ENCODE measurements at places on chromosomes 5 and 9.

- DNase-seq: no peak
Observed at GRCh38 chr5:141558150-141558549, 60.6 kb downstream of the DIAPH1 start.

DNA sequence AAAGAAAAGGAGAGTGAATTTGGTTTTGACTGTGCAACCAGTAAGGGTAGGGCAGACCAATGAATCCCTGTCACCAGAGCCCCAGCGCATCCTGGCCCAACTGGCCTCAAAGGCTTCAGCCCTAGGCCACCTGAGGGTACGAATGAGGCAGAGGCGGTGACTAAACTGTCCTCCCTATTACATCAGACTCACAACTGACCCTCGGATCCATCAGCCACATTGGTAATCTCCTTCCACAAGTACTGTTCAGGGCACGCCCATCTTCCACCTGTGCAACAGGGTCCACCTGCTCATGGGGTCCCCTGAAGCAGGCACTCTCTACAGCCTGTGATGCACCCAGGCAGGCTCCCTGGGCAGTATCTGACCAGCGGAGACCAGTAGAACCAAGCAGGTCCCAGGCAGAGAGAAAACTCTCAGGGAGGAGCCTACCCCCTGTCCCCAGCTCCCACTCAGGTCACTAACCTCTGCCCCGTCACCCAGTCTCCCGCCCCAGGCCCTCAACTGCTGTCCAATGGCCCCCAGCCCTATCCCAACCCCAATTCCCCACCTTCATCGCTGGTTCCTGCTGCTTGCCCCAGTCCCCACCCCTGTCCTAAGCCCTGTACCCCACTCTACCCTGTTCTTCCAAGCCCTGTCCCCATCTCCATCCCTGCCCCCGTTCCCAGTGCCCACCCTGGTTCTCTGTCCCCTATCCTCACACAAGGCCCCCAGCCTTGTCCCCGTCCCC lies 904 bp downstream of the EDF1 start:
- peak; percentile 48 for DNase-seq

DNA sequence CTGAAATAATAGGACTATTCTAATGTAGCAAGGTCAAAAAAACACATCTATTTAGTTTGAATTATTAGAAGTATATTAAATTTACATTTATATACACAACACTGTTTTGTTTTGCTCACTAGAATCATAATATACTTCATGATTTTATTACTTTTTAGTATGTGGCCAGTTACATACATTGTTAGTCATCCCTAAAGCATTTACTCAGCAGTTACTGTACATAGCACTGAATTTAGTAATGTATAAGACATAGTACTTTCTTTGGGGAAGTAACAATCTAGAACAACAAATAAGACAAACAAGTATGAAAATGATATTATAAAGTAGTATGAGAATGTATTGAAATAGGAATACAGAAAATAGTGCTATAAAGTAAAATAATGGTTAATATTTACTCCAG lies 28.2 kb downstream of the ERCC8 start:
- no peak for DNase-seq

DNA sequence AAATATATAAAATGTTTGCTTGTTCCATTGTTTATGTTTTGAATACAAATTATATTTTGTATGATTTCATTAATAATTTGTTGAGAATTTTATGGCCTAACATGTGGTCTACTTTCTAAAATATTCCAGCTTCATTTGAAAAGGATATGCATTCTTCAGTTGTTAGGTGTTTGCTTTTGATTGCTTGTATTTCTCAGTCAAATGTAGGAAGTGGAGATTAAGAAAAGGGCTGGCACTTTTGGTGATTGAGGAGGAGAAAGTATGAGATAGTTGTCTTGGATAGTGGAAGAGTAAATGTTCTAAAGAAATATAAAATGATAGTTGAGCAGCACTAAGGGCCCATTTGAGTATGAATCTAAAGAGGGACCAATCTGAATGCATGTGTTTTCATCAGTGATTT lies 23.1 kb downstream of the JAK2 start:
- DNase-seq: no peak

DNA sequence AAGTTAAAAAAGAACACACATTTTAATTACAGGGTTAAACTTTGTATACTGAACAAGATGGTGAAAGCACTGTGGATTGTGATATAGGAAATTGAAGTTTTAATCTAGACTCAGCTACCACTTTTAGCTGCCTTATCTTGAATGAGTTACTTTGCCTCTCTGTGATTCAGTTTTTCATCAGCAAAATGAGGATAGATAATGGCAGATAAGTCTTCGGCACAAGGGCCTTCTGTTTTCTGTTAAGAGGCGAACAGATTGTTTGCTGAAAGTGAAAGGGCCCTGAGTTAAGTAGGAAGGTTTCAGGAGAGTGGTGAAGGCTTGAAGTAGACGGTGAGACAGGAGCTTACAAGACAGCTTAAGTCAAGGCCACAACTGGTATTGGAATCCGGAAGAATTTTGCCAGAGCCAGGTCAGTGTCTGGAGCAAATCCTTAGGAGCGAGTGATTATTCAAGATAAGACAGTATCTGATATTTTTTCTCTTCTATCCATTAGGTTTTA lies 7.8 kb downstream of the RARS1 start:
- no peak for DNase-seq

GRCh38 chr9:93230601-93231000 lies 46.7 kb downstream of the WNK2 start:
- DNase-seq: no peak

GRCh38 chr5:10984021-10984715 lies 223.1 kb upstream of the DAP start:
- DNase-seq: no peak

DNA sequence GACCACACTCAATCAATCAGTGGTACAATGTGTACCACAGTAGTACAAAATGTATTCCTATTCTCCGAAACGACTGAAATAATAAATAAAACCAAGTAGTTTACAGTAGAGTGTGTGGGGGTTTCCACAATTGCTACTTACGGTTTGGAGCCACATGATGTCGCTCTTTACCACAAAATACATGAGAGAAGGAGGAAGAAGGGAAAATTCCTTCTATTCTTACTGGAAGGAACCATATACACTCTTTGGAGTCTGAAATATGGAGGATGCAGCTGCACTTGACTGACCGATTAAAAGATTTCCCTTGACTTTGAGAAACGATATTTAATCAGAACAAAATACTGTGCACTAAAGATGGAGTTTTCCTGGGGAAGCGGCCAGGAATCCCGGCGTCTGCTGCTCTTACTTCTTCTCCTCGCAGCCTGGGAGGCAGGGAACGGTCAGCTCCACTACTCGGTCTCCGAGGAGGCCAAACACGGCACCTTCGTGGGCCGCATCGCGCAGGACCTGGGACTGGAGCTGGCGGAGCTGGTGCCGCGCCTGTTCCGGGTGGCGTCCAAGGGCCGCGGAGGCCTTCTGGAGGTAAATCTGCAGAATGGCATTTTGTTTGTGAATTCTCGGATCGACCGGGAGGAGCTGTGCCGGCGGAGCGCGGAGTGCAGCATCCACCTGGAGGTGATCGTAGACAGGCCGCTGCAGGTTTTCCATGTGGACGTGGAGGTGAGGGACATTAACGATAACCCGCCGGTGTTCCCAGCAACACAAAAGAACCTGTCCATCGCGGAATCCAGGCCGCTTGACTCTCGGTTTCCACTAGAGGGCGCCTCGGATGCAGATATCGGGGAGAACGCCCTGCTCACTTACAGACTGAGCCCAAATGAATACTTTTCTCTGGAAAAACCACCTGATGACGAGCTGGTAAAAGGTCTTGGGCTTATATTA lies at the start of gene PCDHA4:
PCDHA4 (plus strand) TSS at position 235 of the 942 bp plus-strand sequence.
- DNase-seq: no peak

DNA sequence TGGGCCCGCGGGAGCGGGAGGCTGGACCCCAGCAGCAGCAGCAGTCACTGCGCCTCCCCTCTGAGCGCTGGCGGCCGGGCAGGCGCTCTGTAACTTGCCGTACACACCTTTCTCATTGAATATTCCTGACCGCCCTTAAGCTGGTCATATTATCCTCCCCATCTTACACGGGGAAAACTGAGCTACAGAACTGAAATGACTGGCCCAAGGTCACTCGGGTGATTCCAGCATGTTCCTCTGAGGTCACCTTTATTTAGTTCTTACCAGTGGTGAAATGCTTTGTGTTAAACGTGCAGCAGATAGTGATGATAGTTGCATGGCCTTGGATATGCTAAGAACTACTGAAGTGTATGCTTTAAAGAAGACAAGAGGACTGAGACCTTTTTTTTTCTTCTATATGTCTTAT lies 607 bp downstream of the UQCRQ start:
- no peak for DNase-seq
